ENCODE measurements at places on chromosomes 11 and 22.

GRCh38 chr11:107139396-107139795 is 121.1 kb upstream of the GUCY1A2 start:
- DNase-seq, result no peak

DNA sequence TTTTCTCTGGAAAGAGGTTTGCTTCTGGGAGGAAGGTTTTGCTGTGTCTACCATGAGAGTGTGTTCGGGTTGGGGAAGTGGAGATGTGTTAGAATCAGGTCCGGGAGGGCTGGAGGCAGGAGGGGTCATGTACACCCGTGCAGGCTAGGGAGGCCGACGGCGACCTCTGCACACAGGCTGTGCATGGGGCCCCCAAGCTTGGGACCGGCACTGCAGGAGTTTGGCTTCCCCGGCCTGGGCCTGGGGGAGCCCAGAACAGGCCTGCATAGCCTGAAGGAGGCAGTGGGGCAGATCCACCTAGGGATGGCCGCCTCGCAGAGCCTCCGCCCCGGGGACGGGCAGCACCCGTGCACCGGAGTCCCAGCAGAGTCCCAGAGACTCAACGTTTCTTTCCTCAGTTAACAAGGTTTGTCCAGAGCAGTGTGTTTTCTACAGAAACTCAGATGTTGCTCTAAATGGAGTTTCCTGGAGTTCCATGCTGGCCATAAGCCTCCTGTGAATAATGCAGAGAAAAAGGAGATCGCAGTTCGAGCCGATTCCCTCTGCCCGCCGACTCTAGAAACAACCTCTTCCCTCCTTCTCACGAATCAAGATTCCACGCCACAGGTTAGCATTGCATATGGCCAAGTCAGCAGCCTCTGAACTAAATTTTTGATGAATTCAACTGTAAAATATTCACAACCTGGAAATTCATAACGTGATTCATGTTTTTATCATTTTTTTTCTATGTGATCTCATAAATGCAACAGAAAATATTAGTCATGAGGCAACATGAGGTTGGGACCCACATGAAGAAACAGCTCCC is 427.3 kb downstream of the BRD1 start:
- no peak for DNase-seq

DNA sequence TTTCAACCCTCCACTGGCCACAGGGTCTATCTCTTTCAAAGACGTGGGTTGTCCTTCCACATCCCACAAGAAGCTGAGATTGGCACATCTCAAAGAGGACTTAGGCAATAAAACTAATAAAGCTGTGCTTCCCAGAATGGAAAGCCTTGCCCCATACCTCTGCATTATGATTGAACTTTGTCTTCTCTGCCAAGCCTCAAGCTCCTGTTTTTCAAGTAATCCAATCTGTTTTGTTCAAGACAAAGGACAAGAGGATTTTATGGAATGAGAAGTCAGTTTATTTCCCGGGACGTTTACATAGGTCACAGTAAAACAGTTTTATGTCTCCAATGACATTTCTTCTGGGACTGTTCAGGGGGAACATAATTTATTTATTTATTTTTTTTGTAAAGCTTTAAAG is 108.4 kb downstream of the GALNT18 start:
- DNase-seq, result no peak

DNA sequence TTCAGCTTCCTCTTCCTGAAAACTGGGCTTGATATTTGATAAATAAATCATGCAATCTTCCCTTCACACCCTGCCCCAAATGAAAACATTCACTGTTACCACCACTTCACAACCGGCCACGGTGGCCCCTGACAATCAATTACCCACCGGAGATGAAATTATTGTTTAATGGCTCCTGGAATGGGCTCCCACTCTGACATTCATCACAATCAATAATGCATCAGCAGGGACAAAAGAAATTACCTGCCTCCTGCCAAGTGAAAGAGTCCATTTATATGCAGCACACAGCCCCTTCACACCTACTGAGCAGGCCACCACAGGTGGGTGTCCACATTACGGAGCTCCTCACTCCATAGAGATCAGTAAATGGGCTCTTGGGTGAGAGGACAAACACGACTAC is 193.5 kb upstream of the SNX19 start:
- DNase-seq, result no peak

DNA sequence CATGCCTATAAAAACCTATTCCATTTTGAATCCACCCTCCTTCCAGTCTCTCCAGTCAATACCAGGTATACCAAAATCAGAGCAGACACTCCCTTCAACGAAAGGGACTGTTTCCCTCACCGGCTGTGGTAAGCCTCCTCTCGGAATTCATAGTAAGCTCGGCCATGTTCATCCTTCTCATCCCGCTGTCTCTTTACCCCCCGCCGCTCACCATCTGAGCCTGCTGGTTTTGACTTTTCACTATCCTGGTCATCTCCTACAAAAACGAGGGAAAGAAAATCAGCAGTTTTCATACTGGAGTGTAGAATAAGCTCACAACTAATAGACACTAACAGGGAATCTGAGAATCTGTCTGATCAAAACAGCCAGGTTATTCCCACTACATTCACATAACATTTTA is 3.1 kb downstream of the HNRNPUL2 start:
- DNase-seq, result no peak

DNA sequence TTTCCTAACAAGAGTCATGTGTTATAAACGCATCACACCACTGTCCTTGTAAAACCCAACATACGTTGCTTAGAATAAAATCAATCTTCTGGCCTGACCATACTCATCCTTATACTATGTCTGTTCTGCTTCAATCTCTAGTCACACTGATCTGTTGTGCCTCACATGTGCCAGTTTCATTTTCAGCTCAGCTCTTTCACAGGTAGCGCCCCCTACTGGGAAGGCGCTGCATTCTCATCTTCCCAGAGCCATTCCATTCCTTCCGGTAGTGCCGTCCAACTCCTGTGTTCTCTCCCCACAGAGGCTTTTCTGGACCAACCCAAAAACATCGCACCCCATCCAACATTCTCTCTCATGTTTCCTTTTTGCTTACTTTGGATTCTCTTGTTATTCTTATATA is 22.2 kb downstream of the CASP5 start:
- DNase-seq, result peak; percentile 2

DNA sequence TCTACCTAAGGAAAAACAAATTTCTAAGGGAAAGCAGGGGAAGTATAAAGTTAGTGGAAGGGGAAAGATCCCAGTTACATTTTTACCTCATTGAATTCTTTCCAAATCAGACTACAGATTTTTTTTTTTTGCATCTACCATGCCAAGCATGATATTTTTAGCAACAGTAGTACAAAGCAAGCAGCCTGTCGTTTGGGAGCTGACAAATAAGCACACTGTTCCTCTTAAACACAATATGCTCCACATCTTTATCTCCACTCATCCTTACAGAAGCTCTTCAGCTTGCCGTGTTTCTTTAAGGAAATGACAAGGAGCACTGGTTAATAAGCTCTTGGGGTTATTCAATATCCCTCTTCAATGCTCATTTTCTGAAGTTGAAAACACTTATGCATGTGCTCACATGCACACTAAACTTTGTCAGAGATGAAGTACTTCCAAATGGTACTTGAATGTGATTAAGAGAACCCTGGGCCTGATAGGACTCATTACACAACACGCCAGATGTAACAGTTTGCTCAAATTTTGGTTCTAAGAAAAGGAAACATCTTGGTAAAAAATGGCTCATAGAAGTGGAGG is 53.8 kb downstream of the PAX6 start:
- DNase-seq, result no peak

DNA sequence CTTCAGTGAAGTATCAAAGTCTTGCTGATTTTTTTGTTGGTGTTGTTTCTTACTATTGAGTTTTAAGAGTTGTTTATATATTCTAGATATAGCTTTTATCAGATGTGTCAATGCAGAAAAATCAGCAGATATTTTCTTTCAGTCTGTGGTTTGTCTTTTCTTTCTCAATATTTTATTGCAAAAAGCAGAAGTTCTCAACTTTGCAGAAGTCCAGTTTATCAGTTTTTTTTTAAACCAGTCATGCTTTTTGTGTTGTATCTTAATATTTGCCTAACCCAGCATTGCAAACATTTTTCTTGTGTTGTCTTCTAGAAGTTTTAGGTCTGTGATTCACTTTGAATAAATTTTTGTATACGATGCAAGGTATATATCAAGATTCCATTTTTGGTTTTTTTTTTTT is 7.0 kb downstream of the ASRGL1 start:
- DNase-seq, result no peak

- DNase-seq, result no peak
These were observed 61.7 kb downstream of the CSNK2A3 start for GRCh38 chr11:11291041-11292015.

DNA sequence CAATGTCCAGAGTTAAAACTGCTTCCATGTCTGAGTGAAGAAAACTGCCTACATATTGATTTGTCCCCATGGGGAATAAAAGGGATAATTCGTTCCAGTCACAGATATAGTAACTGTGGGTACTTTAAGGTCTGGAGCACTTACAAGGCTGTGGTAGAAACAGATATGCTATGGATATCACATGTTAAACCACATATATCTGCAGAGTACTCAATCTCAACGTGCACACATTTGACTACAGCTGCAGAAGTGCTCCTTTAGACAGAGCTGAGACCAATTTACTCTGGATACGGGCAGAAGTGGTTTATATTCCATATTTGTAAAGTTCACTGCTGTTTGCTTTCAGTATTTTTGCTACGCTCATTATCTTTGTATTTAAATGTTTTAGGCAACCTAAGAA is 9.7 kb upstream of the MS4A2 start:
- no peak for DNase-seq

GRCh38 chr11:83625336-83625735 is 339.2 kb upstream of the CCDC90B start:
- DNase-seq, result no peak

DNA sequence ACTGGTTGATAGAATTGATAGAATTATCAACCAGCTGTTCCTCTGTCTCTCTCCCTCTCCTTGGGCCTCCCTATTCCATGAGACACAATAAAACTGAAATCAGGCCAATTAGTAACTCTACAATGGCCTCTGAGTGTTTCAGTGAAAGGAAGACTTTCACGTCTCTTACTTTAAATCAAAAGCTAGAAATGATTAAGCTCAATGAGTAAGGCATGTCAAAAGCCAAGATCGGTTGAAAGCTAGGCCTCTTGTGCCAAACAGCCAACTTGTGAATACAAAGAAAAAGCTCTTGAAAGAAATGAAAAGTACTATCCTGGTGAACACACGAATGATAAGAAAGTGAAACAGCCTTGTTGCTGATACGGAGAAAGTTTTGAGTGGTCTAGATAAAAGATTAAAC is 16.6 kb downstream of the PIH1D2 start:
- no peak for DNase-seq

- no peak for DNase-seq
These were observed 64.2 kb downstream of the FZD4 start for GRCh38 chr11:86891036-86891435.

All from GM19239 (cell line).